ENCODE measurements at places on chromosomes 4 and X.

DNA sequence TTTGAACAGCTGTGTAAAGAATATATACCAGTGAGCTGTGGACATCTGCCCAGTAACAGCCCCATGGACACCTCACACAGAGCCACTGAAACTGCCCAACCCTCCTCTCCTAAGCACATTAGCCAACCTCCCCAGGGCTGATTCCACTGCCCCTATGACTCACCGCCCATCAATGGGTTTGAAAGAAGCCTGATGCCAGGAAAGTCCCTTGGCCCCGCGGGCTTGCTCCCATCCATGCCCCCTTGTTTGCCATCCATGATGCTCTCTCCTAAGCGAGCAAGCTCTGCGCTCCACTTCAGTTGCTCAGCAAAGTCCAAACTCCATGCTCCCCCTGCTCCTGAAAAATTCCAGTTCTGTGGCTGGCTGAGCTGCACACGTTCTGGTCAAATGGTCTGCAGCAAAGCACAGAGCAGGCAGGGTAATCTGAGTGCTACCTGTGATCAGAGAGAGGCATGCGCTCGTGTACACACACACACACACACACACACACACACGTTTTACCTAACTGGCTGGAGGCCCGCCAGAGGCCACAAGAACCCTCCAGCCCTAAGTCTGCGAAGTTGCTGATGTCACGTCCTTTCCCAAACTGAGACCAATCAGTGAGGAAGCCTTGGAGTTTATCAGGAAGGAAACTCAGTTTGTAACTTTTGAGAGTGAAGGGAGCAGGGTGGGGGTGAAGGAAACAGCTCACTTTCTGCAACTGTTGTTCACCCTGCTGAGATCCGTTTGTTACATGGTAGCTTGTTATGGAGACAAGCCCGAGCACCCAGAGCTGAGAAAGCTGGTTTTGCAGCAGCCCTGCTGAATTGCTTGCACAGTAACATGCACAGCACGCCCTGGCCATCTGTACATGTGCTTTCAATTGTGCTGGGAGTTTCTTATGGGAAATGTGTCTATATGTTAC is at the start of gene ASB9:
Gene ASB9 (minus strand): TSS at position 466 of the 904 bp plus-strand sequence. CDS start 209 bp downstream, at position 257.
- DNase-seq: no peak

- no peak for DNase-seq
Observed at GRCh38 chr4:129974730-129975129, 878.8 kb downstream of the C4orf33 start.

DNA sequence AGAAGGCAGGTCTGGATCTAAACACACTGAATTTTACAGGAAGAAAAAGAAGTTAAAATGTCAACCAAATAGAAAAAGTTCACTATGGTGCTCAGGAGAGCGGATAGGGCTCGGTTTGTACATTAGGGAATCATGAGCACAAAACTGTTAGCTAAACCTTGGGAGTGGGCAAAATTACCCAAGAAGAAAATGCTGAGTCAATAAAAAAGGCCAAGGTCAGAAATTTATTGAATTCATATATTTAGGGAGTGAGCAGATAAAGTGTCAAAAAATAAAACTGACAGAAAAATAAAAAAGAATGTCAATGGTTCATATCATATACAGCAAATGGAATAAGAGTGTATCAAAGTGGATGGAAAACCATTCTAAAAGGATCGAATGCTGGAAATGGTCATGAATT is 452.5 kb upstream of the SMIM31 start:
- DNase-seq: no peak

- no peak for DNase-seq
Observed at GRCh38 chr4:140162596-140162995, 8.6 kb upstream of the MAML3 start.

- DNase-seq: no peak
Observed at GRCh38 chrX:15343075-15343476, 7.8 kb upstream of the PIGA start.

DNA sequence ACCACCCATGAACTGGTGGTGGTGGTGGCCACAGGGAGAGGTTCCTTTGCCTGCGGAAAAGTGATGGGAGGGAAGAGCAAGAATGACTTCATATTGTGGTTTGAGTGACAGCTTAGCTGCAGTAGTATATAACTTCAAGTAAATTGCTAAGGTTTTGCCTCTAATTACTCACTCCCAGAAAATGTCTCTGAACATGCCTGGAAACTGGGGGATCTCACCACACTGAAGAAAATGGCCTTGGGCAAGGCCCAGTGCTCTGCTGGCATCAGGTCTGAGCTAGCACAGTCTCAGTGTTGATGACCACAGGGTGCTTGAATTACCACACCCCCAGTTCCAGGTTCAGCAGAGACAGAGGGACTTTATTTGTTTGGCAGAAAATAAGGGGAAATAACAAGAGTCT is 2085.4 kb downstream of the ARAP2 start:
- DNase-seq: no peak

DNA sequence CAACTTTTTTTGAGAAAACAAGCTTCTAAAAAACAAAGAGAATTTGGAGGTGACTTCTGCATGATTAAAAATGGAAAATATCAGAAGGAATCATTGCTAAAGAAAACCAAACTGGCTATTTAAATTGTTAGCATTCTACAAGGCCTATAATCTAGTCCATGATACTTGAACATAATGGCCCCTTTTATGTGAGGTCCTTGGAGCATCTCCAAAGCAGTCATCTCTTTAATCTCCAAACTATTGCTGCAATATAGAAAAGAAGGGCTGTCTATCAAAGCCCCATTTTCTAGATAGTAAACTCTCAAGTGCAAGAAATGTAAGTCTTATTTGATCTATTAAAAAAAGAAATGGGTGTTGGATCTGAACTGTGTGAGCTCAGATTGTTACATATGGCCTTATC is 615.1 kb downstream of the CENPC start:
- no peak for DNase-seq
